Activated T-cell treated with anti-CD3 and anti-CD28 coated beads for 48 hours (primary cell): ENCODE measurements at places on chromosomes 7 and 10.

- DNase-seq: no peak
Observed at GRCh38 chr10:77175631-77176222, 461.9 kb downstream of the KCNMA1 start.

- DNase-seq: no peak
Observed at GRCh38 chr10:64115908-64116643, 594.9 kb downstream of the REEP3 start.

- no peak for DNase-seq
Observed at GRCh38 chr7:55194522-55194921, 170.6 kb upstream of the LANCL2 start.

- no peak for DNase-seq
Observed at GRCh38 chr7:24395512-24395911, 111.5 kb downstream of the NPY start.

GRCh38 chr10:14381475-14381874 lies 50.8 kb upstream of the FRMD4A start:
- DNase-seq: no peak

GRCh38 chr7:45158471-45158870 lies 880 bp downstream of the RAMP3 start:
- DNase-seq: no peak

DNA sequence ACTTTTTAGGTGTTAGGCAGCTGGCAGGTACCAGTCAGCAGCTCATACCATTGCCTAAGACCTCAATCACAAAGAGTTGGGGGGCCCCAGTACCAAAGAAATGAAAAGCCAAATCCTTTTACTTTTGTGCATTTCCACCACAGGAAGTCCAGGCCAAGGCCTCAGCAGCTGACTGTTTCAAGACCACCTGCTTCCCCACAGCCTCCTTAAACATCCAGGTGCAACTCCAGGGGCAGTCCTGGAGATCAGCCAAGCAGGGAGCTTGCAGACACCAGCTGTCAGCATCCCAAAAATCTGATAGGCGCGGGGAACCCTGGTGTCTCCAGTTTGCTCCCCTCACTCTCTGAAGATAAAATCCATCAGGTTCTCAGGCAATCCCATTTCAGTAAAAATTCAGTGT lies 91.5 kb upstream of the EFCAB10 start:
- no peak for DNase-seq

- DNase-seq: no peak
Observed at GRCh38 chr10:47009215-47009838, 98.1 kb downstream of the PTPN20 start.

GRCh38 chr7:37927773-37928444 lies 7.5 kb downstream of the EPDR1 start:
- no peak for DNase-seq

- no peak for DNase-seq
Observed at GRCh38 chr7:2734084-2734686, 46.2 kb downstream of the AMZ1 start.

GRCh38 chr7:123070702-123071286 lies 75.3 kb upstream of the TAS2R16 start:
- no peak for DNase-seq

DNA sequence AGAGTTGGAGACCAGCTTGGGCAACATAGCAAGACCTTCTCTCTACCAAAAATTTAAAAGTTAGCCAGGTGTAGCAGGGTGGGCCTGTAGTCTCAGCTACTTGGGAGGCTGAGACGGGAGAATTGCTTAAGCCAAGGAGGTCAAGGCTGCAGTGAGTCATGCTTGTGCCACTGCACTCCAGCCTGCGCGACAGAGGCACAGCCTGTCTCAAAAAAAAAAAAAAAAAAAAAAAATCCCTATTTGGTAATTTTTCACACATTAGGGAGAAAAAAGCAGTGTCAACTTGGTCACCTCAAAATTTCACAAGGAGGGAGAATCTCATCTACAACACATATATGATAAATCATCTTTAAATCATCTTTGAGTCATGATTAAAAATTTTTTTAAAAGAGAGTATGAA lies 6.4 kb upstream of the ZNF398 start:
- DNase-seq: no peak

- no peak for DNase-seq
Observed at GRCh38 chr7:136652635-136653370, 215.6 kb upstream of the CHRM2 start.

DNA sequence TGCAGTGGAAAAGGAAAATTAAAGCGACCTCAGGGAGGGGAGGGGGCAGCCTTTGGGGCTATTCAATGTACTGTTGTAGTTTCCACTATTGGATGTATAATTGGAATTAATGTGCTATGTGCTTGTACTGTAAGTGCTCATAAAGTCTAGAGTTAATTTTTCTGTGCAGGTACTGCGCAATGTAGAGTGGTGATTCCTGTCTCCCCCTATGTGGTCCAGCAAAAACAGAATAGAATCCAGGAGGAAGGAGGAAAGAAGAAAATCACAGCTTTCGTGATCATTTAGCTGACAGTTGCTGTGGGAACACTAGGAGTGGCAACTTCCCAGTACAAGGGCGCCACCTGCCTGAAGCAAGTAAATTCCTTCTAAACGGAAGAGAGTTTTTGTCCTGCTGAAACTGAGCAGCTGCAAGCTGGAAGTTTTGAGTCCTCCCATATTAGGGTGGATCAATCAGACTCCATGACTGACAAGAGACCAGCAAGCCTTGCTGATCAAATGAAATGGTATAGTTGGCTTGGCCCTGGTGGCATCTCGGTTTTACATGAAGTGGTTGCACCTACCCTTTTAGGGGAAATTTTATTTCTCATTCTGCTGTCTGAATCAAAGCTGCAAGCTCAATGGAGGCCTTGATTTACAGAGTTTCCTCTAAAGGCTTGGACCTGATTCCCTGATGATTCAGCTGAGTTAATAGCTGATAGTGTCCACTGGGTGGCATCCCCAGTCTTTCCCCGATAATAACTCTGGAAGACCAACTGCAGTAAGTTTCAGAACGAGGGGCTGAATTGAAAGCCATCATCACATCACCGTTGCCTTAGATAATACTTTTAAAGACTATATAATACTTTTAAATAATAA lies 299.8 kb downstream of the HGF start:
- peak; percentile 14 for DNase-seq

DNA sequence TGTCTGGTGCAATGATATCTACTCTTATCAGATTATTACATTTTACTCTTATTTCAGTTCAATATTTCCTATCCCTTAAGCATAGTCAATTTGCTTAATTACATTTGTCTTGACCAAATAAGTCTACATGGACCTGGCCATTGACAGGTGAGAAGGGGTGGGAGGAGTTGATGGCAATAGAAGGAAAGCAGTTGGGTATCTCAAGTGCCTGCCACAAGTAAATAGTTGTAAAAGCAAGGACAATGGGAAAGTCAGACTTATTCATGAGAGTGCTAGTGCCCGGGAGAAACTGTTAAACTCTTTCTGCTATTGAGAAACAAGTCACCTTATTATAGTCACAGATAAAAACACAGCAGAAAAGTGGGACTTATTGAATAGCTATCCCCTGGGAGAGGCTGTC lies 32.4 kb upstream of the HGF start:
- no peak for DNase-seq

- peak; percentile 2 for DNase-seq
Observed at GRCh38 chr10:120508393-120508792, 51.4 kb downstream of the PLPP4 start.

DNA sequence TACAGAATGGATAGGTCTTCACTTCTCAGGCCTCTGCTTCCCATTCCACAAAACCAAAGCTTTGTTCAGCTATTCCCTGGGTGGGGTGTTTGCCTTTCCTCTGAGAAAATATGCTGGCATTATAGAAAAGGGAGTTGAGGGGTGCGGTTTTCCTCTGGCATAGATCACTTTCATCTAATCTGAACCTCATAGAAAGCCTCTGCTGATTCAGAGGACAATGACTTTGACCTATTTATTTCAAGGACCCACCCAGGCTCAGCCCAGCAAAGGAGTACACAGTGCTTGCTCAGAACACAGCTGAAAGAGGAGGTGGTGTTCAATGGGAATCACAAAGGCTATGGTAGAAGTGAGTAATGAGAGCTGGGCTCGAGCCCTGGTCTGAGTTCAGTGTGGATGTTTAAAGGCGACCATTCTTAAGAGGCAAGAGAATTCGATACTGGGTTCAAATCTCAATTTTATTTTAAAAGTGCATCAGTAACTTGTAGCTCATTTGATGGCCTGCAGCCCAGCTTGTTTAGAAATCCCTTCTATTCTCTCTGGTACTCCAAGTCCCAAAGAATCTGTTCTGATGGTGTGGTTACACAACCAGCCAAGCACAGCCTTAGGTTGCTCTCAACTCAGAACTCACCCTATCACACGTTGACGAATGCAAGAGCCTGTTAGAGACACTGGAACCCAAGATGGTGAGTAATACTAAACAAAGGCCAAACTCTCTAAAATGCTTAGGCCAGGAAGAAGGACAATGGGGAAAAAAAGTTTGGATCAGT lies 1012.8 kb downstream of the LRMDA start:
- no peak for DNase-seq

GRCh38 chr7:130872341-130872740 lies 138.3 kb upstream of the KLF14 start:
- no peak for DNase-seq

DNA sequence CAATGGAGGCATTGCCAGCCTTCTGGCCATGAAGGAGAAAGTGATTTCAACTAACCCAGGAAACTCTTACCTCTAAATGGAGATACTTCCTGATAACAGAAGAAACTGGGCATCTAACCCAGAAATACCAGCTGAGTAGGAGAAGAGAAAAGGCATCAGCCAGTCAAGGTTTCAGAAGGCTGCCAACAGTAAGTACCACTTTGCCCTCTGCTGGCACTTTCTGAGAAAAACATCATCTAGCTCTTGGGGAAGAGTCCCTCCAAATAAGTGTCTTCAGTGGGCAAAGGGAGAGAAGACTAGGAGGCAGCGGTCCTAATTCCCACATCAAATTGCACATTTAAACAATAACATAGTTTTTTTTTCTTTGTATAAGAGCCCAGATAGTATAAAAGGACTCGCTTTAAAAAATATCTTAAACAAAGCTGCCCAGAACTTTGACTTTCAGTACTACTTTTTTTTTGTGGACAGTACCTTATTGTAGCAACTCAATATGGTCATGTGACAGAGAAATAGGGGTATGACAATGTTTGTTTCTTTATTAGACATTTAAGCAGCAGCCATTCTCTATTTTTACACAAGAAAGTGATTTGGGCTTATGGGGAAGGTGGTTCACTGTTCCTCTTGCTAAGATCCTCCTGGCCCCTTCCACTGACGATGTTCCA lies 157.3 kb downstream of the CTTNBP2 start:
- DNase-seq: no peak

DNA sequence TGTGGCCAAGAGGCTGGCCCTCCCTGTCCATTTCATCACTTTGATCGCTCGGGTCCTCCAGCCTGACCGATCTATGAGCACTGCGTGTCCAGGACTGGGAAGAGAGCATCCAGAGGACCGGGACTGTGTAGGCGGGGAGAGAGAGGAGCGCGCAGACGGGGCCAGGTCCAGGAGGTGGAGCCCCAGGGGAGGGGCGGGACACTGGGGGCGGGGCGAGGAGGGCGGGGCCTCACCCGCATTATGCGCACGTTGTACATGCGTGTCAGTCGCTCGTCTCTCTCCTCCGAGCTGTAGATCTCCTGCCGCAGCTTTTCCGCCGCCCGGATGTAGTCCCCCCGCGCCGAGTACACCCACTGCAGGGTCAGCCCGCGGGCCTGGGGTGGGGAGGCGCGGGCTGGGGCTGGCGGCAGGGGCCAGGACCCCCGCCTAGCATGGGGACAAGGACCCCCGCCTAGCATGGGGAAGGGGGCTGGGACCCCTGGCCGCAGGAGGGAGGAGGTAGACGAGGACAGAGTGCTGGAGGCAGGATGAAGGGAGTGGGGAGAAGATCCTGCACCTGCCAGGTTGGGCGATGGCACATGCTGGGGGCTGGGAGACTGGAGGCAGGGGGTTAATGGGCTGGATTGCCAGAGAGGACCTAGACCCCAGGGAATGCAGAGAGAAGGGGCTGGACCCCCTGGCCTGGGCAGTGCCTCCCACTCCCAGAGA lies 14.3 kb downstream of the MOSPD3 start:
- peak; percentile 85 for DNase-seq

GRCh38 chr10:103215601-103216000 lies 22.5 kb upstream of the NT5C2 start:
- DNase-seq: no peak

- DNase-seq: no peak
Observed at GRCh38 chr7:101377189-101377736, 14.6 kb downstream of the COL26A1 start.

DNA sequence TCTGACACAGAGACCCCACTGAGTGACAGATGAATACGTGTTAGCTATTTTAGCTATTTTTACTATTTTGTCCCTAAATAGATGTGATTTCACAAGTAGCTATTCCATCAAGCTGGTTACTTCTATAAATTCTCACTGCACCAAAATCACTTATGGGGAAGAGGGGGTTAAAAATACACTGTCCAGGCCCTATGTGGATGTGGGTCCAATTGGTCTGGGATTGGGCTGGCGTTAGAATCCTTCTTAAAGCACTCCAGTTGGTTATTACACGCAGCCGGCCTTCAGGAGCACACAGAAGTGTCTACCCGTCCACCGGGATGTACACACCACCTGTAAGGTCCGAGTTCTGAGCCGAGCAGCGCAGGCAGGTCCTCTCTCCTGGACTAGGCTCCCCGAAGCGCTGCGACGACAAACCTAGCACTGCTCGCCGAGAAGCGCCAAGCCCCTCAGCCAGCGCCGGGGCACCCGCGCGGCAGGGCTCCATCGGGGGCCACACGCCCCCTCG lies 222.3 kb upstream of the MKLN1 start:
- DNase-seq: no peak

DNA sequence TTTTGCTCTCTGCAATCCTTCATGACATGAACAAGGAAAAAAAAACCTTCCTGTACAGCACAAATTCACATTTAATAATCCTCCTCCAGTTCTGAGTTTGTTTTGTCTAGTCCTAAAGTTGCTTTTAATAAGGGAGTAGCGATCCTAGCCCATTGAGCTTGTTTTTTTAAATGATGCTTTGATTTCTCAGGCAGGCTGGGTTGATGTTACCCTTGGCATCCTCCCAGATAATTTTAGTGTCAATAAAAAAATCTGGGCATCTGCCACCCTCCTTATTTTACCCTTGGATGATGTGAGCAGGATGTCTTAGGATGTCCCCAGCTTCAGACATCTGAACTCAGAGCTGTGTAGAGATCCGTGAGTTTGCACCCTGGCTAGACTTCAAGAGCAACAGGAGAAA lies 33.9 kb upstream of the PROSER2 start:
- DNase-seq: no peak

- DNase-seq: peak; percentile 71
Observed at GRCh38 chr7:155815332-155816191, 3.3 kb upstream of the SHH start.

GRCh38 chr7:11256501-11256900 lies 282.8 kb downstream of the PHF14 start:
- no peak for DNase-seq
